ENCODE measurements at places on chromosomes 6 and 20.

- DNase-seq = no peak
These were observed 559.6 kb downstream of the RFPL4B start for GRCh38 chr6:112906726-112907125.

- DNase-seq = no peak
These were observed 11.7 kb upstream of the TCFL5 start for GRCh38 chr20:62873280-62873679.

DNA sequence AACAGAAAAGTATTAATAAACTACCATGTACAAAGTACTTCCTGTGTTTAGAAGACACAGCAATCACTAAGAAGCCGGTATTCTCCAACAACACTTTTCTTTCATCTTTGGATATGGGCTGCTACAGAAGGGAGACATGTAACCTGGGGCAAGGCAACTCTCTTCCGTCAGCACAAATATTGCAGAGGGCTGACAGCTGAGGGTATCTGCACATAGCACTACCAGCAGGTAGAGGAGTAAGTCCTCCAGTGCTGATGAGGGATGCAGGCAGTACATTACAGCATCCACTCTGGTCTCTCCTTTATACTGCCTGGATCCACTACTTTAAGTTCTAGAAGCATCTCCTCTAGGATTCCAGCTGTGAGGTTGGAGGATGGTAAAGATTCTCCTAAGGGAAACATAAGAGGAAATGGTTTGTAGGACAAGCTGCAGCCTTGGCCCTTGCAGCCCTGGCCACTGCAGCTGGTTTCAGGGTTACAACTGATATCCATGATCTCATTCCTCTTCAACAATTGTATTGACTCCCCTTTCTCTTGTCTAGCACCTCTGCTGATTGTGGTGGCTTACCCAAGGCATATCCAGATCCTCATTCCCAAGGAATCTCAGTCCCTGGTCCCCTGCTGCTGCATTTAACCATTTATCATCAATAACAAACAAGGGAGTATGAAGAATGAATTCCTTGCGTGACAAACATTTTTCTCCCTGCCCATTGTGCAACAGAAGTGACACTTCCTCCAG, 110.7 kb upstream of the ADGRF1 start:
- DNase-seq = no peak

DNA sequence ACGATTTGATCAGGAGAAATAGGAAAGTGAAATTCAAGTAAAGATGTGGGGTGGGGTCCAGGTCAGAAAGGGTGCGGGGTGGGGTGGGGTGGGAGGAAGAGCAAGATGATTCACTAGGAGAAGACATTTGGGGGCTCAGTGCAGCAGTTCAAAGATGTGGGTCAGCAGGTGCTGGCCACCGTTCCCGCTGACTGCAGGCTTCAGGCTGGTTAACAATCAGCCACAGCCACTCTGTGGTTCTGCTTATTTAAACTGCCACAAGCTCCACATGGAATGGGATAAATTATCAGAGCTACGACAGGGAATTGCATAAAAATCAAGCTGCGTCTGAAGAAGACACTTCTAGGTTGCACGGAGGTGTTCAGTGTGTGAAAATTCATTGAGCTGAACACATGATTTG, 49.4 kb downstream of the TRAM2 start:
- no peak for DNase-seq

GRCh38 chr20:58992911-58993310, 11.9 kb downstream of the NELFCD start:
- DNase-seq = no peak

- DNase-seq = no peak
These were observed 26.9 kb upstream of the MOCS1 start for GRCh38 chr6:39961178-39961577.

- no peak for DNase-seq
These were observed 22.3 kb upstream of the EYA4 start for GRCh38 chr6:133218852-133219251.

DNA sequence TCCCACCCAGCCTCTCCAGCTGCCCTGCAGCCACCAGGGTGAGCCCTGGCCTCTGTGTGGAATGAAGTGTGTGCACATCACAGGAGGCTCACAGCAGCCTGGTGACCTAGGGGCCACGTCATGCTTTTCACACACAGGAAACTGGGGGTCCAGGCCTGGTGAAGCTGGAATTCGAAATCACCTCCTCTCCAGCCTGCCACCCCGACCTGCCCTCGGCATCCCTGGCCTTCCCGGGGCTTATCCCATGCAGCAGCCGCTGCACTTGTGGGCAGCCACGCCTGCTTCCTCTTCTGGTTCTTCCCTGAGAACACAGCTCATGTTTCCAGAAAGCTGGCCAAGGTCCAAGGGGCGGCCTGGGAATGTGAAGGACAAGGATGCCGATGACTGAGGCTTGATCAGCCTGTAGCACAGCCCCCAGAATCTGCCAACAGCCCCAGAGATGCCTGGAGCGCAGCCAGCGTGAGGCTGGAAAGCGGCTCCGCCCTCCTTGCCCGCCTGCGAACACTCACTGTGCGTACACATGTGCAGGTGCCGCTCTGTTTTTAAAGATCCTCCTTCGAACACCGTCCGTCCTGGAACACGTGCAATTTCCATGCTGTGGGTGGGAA, 4.2 kb upstream of the NTSR1 start:
- DNase-seq = peak; percentile 32

GRCh38 chr6:157604816-157605215, 218.2 kb upstream of the SNX9 start:
- DNase-seq = no peak
